ENCODE measurements at places on chromosomes 3 and 15.

DNA sequence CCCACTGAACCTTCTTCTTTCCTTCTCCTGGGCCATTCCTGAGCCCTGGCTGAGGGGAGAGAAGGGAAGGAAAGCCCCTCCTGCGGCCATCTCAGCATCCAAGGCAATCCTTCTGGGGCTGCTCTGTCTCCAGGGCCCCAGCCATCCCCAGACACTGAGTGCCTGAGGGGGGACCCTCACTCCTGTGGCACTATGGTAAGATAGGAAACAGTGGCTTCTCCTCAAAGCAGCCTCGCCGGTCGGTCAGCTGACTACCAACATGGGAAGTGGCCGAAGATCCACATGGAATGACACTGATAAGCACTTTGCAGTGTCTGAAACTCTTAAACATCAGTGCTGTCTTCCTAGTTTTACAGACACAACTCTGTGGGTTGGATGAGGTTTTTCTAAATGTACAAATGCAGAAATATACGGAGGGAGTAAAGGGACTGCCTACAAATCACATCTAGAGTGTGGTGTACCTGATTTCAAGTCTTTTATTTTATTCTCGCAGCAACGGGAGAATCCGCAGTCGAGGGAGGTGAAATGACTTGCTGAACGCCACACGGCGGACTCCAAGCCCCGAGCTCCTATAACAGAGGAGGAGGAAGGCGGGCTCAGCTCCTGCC lies 973 bp upstream of the ITPKA start:
- DNase-seq = no peak

DNA sequence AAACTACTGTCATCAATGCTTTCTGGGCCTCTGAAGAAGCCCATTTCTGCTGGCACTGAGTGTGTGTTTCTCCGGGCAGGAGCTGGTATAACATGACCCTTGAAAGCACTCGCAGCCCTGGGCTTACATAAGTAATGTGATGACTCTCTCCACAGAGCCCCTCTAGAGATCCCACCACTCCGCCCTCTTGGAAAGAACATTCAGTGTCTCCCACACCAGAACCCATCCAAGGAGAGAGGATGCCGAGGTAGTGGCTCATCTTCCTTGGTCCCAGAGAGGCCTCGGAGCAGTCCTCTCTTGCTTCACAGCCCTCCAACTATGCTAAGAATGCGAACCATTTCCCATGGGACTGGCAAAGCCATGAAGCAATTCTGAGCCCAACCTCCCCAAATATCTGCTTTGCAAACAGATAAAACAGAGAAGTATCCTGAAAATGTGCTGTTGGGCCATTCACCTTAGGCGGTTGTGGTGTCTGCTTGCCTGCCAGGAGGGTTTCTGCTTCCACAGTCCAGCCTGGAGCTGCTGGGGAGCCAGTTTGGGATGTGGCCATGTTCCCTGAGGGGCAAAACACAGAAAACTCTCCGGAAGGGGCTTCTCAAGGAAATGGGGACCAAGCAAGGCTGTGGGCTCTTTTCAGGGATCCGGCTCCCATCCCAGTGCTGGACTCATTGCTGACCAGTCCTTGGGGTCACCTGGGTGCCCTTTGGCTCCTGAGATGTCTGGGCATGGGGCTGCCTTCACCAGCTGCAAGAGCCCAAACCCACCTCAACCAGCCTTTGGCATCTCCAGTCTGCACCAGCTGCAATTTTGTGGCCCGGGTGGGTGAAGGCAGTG lies 47.3 kb downstream of the AMOTL2 start:
- peak; percentile 99 for DNase-seq

- no peak for DNase-seq
Observed at GRCh38 chr3:143410259-143410658, 290.7 kb downstream of the CHST2 start.

DNA sequence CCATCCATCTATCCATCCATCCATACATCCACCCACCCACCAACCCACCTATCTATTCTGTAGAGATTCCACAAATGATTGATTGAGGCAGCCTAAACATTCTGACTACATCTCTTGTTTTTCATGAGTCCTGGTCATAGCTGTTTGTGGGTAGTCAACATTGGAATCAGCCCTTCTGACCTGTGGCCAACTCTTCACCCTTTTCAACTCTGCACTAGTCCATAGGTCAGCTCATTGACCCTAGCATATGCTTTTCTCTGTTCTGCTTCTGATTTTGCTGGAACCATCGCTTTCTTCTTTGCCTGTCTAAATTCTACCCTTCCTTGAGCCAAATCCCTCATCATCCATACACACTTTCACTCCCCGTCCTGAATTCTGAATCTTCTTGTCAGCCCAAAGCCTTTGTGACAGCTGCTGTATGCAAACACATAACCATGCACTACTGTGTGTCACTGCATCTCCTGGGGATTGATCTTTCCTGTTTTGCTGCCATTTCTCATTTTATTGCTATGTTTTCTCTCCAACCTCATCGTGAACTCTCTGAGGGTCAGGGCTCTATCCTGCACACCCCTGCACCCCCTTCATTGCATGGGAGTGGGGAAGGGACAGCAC lies 16.8 kb upstream of the KCTD6 start:
- DNase-seq = no peak

GRCh38 chr15:33086500-33087121 lies 107.9 kb downstream of the FMN1 start:
- DNase-seq = peak; percentile 34

DNA sequence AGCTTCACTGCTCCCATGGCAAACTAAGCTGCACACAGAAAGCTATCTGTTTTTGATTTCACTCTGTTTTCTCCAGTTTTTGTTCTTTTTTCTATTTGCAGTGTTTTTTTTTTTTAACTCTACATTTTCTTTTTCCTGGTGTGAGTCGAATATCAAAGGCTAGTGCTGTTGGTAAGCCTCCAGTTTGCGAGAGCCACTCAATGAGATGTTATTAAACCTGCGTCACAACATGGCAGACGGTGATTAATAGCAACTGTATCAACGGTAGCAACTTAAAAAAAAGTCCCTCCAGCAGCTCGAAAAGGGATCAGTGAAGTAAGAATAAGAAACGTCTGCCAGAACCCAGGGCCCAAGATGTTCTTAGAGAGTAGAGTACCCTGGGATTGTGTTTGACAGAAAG lies 84.1 kb downstream of the MEIS2 start:
- DNase-seq = no peak

GRCh38 chr3:10511809-10512494 lies 6.6 kb upstream of the ATP2B2 start:
- DNase-seq = peak; percentile 22

DNA sequence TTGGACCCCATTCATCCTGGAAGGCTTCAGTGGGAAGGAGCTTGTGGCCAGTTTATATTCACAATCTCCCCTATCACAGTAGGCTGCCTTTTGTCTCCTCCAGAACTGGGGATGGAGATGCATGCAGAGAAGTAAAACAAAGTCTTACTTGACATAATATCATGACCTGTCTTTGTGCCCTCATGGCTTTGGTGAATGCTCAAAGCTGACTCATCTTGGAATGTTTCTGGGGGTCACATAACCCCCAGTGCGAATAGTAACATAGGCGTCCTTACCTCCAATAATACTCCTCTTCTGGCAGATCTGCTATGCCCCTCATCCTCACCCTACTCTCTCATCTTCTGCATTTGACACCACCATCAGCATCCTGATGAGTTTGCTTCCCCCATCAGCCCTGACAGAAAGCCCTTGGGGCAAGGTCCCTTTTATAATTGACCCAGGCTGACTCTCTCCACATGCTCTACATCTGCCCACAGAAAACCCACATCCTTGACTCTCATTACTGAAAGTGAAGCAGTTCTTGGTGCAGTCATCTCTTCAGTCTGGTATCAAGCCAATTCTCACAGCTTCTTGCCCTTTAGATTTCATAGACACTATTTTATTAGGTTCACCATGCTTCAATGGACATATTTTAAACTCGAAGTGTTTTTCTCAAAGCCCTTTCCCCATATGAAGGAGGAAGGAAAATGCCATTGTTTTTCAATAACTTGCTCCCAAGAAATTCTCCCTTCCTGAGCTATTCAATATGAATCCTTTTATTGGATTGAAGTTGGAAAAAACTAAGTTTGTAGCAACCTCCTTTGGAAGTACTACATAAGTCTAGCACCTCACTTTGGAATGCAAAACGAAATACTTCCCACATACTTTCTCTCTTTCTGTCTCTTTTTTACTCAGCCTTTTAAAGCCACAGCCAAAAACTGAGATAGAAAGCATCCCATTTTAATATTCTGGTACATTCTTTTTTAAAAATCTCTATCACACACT lies 36.6 kb downstream of the OSTN start:
- DNase-seq = peak; percentile 45

DNA sequence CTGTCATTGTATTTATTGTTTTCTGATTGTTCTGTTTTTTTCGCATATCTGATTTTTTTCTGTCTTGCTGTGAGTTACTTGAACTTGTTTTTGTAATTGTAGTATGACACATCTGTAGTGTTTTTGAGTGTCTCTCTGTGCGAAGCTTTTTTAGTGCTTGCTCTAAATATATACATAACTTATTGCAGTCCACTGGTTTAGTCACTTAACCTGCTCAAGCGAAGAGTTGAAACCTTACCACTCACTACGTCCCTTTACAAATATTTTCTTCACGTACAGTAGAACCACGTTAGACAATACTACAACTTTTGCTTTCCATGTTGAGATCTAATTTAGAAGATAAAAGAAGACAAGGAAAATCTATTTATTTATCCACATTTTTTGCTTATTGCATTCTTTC lies 713.0 kb upstream of the GRM7 start:
- no peak for DNase-seq

DNA sequence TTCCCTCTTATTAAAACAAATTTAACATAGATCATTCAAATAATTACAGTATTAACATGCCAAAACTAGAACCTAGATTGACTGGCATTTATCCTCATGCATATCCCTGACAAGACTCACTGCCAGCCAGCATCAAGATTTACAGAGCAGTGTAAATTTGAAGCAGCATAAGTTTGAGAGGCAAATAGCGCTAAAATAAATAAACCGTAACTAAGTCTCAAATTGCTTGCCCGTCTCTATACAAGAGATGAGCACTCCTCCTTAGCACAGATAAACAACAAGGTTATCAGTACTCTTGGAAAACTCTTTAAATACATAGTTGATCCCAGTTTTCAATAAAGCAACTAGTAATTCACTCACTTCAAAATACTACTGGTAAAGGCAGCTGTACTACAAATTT lies 29.6 kb downstream of the MSL2 start:
- no peak for DNase-seq

DNA sequence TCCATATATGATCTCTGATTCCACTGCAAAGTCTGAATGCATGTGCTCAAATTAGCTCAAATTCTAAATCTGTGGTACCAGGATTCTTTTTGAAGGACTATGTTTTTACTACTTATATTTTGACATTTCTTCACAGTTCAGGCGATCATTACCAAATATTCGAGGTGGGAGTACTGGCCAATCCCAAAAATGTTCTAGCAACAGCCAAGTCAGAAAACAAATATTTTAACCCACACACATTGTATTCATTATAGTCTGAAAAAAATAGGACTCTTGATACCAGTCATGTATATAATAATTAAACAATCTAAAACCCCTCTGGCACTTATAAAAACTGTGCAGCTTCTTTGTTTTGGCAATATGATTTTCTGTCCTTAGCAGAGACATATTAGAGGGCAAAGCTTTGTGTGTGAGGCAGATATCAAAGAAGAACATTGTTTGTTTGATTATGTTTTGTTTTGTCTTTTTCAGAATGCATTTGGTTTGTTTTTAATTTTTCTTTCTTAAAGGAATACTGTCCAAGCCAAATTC lies 37.4 kb downstream of the FGF7 start:
- DNase-seq = no peak

GRCh38 chr15:52862677-52863076 lies 72.5 kb upstream of the ONECUT1 start:
- DNase-seq = no peak

- DNase-seq = no peak
Observed at GRCh38 chr15:63899193-63899592, 65.4 kb upstream of the HERC1 start.

DNA sequence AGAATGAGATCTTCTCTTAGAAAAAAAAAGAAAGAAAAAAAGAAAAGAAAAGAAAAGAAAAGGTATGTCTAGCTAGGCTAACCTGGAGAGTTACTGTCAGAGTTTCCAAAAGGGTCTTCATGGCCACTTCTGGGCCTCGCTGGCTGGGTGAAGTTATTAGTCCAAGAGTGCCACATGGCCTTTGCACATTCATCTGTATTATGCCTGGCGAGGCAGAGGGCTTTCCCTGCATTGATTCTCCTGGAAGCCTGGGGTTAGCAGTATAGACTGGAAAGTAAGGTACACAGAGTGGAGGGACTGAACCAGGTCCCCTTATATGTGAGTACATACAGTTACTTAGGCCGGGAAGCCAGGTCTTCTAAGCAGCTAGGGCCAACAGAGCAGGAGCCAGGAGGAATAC lies 54.8 kb upstream of the CGNL1 start:
- DNase-seq = no peak

DNA sequence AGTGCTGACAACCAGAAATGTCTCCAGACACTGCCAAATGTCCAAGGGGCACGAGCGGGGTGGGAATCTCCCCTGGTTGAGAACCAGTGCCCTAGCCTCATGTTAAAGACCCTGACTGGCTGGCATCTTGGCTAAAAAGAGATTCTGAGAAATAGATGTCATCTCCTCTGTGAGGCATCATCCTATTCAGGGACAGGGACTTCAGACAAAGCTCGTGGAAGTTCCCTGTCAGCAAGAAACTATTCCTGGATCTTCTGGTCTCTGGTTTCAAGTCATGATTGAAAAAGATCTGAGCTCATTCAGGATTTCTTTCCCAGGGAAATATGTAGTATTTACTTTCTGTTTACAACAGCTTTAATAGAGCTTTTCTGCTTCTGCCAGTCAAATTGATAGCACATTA lies 10.8 kb downstream of the WDR5B start:
- no peak for DNase-seq

GRCh38 chr15:71011503-71012155 lies 103.6 kb upstream of the THSD4 start:
- peak; percentile 15 for DNase-seq

DNA sequence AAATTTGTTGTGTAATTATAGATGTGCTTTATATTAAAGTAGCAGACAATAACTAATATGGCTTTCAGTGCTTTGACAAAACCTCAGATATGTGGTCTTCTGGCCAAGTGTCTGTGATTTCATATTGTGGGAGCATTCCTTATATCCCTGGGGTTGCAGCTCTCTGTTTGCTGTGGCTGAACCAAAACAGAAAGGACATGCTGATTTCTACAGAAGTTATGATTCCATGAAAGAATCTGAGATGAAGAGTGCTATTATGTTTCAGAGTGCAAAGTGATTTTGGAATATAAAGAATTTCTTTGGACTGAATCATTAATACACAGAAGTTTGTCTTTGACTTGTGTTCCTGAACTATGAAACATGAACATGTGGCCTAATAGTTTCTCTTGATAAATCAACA lies 36.5 kb downstream of the CDV3 start:
- no peak for DNase-seq

- DNase-seq = no peak
Observed at GRCh38 chr15:30999729-31000128, 8.3 kb upstream of the MTMR10 start.

GRCh38 chr3:138399766-138400165 lies 34.6 kb upstream of the ESYT3 start:
- no peak for DNase-seq

GRCh38 chr3:158379517-158379916 lies 191.5 kb upstream of the MLF1 start:
- DNase-seq = no peak

All from GM04503 (cell line).